EL (cell line): ENCODE measurements at places on chromosomes 16 and 17.

DNA sequence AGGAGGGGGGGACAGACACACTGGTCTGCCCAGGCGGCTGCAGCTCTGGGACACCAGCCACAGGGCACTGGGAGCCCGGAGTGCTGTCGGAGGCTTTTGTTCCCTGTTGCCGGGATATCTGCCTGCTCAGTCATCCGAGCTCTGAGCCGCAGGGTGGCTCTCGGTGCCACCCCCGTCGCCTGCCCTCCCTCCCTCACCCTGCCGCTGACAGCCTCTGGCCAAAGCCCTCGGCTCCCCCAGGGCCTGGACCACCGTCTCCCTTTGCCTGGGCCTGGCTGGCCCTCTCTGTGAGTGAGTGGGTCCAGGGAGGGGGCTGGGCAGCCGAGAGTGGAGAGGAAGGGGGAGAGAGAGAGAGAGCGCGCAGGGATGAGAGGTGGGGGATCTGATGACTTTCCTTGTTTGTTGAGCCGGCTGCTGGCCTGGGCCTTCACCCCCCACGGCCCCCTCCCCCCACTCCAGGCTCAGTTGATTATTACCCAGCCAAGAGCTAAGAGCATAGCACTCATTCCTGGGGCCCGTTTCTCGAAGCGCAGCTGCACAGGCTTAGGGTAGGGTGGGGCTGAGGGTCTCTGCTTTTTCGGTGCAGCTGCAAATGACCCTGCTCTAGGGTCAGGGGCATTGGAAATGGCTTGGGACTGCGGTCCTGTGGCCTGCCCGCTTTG lies 2.7 kb downstream of the FOXJ1 start:
- DNase-seq, result no peak

- DNase-seq, result no peak
These were observed 154.5 kb downstream of the AATF start for GRCh38 chr17:37103231-37103630.

- peak; percentile 55 for DNase-seq
These were observed at the start of gene PNMT for GRCh38 chr17:39667945-39668924. TSS of gene PNMT (plus strand) at chr17:39668453. CDS start at chr17:39668476, 23 bp downstream.

DNA sequence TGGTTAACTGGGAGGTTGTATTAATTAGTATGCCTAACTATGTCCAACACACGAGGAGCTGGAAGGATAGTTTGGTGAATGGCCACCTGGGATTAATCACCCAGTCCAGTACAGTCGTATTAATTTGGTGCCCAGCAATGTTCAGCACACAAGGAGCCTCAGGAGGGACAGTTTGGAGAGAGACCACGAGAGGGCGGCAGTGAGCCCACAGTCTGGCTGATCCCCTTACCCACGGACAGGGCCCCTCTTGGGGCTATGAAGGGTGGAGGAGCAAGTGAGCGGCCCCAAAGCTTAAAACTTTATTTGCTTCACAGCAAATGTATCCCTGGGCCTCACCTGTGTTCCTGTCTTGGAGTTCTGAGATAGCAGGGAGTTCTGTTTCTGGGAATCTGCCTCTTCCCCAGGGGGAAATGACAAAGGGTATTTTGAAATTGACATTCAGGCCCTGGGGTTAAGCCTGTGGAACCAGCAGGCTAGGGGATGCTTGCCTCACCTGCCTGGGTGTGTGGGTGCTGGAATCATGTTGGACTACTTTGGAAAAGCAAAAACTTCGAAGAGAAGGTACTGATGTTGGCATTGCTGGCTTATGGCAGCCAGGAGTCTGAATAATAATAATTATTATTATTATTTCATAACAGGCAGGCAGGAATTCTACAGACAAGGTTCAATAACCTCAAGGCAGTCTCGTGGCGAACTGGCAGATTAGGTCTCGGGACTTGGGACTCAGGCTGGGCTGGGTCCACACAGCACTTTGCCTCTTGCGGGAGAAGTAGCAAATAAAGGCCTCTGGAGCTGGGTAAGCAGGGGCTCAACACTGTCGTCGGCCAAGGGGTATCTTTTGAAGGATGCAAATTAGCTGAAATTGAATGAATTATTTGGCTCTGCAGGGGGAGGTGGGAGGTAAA lies 227.6 kb upstream of the ASIC2 start:
- DNase-seq, result peak; percentile 6

GRCh38 chr16:76932541-76933211 lies 258.3 kb upstream of the MON1B start:
- DNase-seq, result no peak

- no peak for DNase-seq
These were observed 178.6 kb downstream of the CPPED1 start for GRCh38 chr16:12625068-12625467.

DNA sequence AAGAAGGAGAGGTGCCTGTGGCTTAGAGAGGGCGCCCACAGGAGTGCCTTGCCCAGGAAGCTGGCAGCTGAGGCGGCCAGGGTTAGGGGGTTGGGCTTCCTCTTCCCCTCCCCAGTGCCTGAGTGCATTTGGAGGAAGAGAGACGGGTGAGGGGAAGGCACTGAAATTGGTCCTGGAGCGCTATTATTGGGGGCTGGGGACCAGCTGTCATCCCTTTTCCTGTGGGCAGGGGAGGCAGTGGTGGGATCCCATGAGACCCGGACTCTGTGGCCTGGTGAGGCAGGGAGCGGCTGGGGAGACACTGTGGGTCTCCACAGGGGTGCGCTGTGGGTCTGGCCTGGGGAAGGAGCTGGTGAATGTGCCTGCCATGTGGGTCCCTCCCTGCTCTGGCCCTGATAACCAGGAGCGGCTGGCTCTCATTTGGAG lies 259.7 kb downstream of the SEC14L1 start:
- DNase-seq, result peak; percentile 37

GRCh38 chr17:63345611-63346010 lies 100.5 kb downstream of the CYB561 start:
- peak; percentile 32 for DNase-seq

DNA sequence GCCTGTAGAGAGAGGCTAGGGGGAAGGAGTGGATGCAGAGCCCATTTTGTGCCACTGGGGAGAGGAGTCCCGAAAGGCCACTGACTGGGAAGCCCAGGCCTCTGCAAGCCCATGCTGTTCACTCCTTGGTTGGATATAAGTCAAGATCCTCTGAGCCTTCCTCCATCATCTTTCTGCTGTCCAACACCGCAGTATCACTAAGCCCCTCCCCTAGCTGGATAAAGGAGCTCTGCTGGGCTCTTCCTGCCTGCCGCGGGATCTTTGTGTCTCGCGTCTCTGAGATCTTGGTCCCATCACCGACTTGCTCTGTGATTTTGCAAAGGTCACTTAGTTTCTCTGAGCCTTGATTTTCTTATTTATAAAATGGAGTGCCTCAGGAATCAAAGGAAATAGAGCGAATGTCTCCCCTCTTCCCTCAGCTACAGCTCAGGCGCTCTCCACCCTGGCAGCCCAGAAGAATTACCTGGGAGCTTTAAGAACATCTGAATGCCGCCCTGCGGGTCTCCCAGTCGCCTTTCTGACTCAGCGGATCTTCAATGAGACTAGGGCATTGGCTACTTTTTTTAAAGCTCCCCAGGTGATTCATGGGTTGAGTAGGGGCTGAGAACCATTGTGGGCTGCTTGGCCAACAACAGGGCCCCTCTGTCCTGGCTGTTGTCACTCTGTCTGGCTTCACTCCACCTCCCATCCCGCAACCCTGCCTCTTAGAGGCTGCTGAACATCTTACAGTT lies 25.2 kb upstream of the TMEM220 start:
- no peak for DNase-seq

DNA sequence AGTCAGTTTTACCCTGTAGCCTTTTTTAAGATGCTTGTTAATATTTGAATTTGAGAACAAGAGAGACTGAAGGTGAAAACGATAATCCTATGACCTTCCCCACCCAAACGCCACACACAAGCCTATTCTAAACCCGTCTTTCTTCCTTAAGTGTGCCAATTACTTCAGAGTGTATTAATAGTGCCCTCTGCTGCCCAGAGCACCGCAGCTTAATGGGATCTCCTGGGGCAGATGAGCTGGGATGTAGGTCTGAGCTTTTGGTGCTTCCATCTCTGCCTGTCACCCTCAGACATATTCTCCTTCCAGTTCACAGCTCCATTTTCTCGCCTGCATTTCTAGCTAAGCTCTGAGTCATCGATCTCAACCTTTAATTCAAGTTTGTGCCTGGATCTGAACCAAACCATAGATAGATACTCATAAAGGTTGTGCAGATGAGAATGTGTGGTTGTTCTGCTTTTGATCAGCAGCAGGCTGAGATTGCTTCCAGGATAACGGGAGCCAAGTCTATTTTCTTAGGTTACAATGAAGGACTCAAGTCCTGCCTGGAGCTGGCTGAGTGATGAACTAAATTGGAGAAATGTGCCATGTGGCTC lies 46.4 kb upstream of the CDH13 start:
- peak; percentile 9 for DNase-seq

- DNase-seq, result peak; percentile 100
These were observed 2.3 kb downstream of the BORCS6 start for GRCh38 chr17:8187517-8188262.

DNA sequence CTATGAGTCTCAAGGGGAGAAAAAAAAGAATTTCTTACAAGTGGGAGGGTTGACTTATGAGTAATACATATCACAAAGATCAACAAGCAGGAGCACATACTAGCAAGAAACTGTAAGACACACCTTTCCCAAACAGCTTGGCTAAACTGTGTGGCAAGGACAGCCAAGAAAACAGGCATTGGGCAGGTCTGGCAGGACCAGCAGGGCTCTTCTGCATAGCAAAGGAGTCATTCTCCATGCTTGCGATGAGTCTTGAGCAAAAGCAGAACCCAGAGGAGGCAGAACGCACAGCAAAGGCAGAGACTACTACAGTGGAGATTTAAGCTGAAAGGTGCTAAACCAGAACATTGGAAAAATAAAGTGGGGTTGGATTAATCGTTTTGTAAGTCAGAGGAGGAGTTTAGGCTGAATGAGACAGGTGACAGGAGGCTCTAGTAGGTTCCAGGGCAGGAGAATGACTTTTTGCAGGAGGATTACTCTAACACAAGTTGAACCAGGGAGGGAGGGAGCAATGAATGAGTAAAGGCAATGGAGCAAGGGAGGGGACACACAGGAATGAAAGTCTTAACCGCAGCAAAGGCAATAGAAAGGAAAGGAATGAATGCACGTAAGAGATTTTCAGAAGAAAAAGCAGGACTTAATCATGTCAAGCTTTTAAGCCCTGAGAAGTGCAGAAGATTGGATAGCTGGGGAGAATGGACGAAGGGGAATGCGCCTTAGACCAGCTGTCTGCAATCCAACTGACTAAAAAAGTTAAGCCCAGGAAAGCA lies 2.7 kb downstream of the N4BP1 start:
- DNase-seq, result peak; percentile 44

- DNase-seq, result no peak
These were observed 2.9 kb upstream of the MT1M start for GRCh38 chr16:56629531-56629930.

- DNase-seq, result peak; percentile 10
These were observed 77.7 kb upstream of the GNG13 start for GRCh38 chr16:878072-878784.

GRCh38 chr17:7613769-7614424 lies 800 bp downstream of the FXR2 start:
- DNase-seq, result peak; percentile 68

- DNase-seq, result peak; percentile 39
These were observed 6.0 kb downstream of the PDP2 start for GRCh38 chr16:66886321-66886720.

- no peak for DNase-seq
These were observed 64.2 kb downstream of the SLC39A11 start for GRCh38 chr17:73028299-73028755.

DNA sequence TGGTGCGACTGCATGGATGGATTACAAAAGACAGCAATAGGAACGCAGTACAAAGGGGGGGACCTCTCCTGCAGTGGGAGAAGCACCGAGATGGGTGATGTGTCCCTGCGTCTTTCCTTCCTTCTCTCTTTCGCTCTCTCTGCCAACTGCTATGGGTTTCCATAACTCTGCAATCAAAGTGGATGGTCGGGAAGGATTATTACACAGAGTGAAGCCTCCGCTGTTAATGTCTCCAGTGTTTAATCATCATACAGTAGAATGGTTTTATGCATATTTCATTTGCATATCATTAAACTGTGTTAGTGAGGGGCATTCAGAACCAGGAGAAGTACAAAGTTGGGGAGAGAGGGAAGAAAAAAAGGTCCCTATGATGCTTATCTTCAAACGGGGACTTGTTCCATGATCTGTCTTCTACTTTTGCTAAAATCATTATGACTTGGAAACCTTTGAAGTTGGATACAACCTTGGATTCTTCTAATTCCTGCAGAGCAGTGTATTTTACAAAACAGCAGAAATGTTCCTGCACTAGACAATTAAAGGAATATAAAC lies 255.9 kb upstream of the PMFBP1 start:
- no peak for DNase-seq

DNA sequence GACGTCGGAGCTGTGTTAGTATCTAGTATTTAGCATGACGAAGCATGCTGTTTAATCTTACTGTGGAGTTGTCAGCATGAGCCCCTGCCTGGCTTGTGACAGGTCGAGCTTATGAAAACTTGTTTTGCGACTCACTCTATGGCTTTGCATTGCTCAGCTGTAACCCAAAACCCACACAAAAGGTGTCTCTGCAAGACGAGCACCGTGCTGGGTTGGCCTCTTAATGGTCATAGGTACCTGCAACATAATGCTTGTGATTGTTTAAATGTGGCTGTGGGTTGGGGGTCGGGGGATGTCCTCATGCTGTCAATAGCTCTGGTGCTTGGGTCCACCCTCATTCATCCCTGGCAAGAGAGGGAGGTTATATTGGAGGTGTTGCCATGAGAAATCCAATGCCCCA lies 5.4 kb downstream of the NTN1 start:
- DNase-seq, result no peak

- peak; percentile 29 for DNase-seq
These were observed 2.1 kb downstream of the FOXF1 start for GRCh38 chr16:86512301-86512859.

- no peak for DNase-seq
These were observed 239.5 kb downstream of the C16orf95 start for GRCh38 chr16:87077750-87078127.

DNA sequence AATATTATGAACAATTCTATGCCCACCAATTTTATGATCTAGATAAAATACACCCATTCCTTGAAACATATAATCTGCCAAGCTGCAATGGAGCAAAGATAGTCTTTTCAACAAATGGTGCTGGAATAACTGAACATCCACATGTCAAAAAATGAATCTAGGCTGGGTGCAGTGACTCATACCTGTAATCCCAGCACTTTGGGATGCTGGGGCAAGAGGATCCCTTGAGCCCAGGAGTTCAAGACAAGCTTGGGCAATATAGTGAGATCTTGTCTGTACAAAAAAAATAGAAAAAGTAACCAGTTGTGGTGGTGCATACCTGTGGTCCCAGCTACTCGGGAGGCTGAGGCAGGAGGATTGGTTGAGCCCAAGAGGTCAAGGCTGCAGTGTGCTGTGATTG lies 92.5 kb downstream of the N4BP1 start:
- no peak for DNase-seq

DNA sequence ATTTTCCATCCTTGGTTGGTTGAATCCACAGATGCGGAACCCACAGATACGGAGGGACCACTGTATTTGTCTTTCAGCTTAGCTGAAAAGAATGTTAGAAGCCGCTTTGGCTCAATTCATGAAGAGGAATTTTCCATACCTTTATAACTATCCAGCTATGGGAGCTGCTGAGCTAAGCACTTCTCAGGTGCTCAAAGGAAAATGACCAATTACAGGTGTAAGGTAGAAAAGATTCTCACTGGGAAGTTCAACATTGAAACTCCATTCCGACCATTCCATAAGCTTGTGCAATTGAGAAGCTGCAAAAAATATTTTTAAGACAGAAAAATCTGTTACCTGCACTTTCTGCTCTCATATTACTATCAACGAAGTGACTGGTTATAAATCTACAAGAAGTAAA lies 2.7 kb downstream of the AHSP start:
- no peak for DNase-seq

- no peak for DNase-seq
These were observed 66.4 kb downstream of the NDEL1 start for GRCh38 chr17:8502126-8502525.
